ENCODE measurements at places on chromosomes 2 and 18.

GRCh38 chr2:154697418-154698252 is 860 bp upstream of the KCNJ3 start:
- no peak for DNase-seq

DNA sequence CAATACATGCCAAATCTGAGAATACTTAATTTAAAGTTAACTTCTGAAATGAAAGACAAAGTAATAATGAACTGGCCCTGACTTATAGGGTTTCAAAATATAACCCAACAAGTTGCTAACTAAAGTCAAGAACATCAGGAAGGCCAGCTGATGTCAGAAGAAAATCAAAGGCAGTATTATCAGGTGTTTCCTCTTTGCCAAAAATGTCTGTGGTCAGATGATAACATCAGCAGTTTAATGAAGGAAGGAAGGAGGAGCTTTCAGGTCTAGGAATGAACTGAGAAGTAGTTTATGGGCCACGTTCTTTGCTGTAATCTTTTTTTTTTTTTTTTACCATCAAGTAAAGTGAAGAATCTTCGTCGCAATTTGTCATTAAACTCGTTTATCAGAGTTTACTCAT is 40.9 kb downstream of the CDH2 start:
- no peak for DNase-seq

- no peak for DNase-seq
These were observed 46.4 kb downstream of the CHRNA1 start for GRCh38 chr2:174717916-174718315.

DNA sequence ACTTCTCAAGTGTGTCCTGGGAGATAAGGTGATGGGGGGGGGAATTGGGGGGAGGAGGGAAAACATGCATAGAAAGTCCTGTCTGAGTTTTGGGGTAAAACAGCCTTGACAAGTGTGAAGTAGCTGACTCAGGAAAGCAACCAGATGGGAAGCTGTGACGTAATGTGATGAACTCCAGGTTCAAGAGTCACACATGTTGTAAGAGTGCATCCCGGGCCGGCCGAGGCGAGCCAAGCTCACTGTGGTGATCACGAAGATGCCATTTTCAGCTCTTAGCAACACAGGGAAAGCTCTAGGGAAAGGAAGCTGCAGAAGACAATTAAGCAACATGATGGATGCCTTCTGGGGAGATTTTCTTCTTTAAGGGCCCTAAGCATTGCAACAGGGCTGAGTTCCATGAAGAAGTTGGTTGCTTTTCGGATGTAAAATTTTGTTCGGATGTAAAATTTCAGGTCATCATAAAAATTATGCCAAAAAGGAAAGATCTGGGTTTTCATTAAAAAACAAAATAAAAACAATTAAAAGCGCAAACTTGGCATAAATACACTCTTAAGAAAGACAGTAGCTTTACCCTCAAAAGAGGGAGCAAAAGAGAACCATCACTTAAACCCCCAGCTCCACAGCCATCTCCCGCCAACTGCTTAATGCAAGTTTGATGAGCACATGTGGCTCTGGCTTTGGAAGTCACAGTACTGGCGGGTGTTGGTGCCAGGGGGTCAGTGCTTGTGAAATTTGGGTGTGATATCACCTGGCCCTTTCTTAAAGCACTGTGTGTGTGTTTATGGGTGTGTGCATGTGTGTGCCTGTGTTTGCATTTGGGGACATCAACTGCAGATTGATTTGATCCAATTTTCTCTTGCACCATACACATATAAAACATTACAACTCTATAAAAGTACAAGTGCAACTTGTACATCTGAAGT is 19.1 kb downstream of the SERTAD2 start:
- DNase-seq = no peak
